SJCRH30 (cell line): ENCODE measurements at places on chromosomes 6 and 20. TPM values are rescaled to one million over a fixed set of nuclear protein-coding genes. Genes with fewer than 3 reads are reported as not detected.

DNA sequence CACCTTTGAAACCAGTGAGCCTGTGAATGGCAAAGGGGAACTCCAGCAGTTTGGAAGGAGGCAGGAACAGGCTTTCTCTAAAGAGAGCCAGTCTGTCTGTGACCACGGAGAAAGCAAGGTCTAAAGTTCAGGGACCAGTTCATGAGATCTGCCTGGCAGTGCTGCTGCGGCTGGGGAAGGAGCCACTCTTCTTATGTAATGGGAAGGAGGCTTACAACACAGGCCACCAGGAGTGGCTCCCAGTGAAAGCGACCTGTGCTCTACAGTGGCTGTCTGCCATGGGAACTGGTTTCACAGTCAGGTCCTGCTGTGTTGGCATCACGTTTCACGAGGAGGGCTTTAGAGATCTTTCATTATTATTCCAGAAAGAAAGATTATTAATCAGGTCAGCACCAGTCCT, 291.9 kb upstream of the PRDM1 start:
- H3K4me3 ChIP-seq: no peak overlapping the region
- H3K27me3 ChIP-seq: no peaks in the 10 kb centered on the region
- no peak for DNase-seq
- H3K27ac ChIP-seq: no peak overlapping the region
- H3K36me3 ChIP-seq: no peaks in the 10 kb centered on the region

DNA sequence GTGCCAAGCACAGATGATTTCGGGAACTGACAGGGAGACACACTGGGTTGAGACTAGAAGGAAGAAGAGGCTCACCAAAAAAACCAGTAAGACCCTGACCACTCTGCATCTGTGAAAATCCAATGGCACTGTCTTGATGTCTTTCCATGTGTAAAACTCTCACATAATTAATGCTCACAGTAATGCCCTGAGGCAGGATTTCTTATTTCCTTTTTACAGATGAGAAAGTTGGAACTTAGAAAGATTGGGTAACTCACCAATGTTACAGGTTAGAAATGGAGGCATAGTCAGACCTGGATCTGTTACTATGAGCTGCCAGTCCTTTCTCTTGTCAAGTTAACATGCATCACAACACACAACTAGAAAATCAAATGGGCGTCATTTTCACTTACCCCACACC, 151.0 kb upstream of the MCHR2 start:
- H3K27me3 ChIP-seq: no peaks in the 10 kb centered on the region
- 0 out of 2 replicates have a peak, but pooled peaks cover 3% of the 10 kb centered on the region for H3K4me1 ChIP-seq
- DNase-seq: no peak

DNA sequence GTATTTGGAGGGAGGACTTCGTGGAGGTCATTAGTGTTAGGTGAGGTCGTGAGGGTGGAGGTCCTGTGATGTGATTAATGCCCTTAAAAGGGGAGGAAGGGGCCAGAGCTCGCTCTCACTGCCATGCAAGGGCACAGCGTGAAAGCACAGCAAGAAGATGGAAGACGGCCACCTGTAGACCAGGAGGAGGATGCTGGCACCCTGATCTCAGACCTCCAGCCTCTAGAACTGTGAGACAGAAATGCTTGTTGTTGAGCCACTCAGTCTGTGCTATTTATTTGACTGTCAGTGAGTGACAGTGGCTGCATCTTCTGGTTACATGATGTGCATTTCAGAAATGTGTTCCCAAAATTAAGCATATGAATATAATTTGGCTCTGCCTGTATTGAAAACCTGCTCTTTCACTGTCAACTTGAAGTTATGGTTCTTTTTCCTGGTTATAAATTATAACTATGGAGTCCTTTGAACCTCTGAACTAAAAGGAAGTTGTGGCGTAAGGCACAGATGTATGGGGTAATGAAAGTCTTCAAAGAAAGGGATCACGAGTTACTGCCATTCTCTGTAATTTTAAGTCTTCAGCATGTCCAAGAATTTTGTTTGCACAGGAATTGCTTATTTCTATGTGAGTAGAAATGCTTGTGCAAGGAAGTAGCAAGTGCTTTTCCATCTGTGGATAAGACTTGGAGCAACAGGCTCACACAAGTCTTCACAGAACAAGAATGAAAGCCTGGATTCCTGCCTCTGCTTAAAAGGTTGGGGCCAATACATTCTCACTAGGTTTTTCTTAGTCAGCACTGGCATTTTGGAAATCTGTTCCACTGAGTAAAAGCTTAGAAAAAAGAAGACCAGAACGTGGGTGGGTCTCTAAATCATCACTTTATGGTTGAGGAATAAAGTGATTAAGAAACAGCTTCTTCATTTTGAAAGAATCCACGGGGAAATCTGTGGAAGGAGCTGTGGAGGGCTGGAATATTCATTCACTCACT, 10.3 kb downstream of the PPP1R14C start:
- peaks cover 8% of the 10 kb centered on the region; the same call in 1 of the 2 replicates for H3K27me3 ChIP-seq
- H3K4me3 ChIP-seq: no peak overlapping the region
- no peaks in the 10 kb centered on the region for H3K36me3 ChIP-seq

DNA sequence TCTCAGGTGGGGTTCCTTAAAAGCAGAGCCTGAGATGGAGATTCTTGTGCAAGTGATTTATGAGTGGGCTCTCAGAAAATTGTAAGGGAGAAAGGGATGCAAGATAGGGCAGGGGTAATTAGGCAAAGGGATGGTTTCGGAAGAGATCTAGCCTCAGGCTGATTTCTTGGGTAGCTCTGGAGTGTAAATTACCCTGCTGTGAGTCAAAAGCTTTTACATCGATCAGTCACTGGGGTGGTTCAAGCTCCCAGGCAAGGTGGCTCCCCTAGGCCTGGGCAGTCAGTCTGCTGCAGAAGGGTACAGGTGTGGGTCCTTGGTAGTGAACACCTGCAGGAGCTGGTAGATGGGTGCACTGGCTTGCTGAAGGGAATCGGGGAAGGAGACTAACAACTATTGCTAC, 11.1 kb upstream of the PM20D2 start:
- H3K36me3 ChIP-seq: no peaks in the 10 kb centered on the region
- no peaks in the 10 kb centered on the region for H3K27me3 ChIP-seq
- H3K27ac ChIP-seq: no peak overlapping the region
- no peak overlapping the region for H3K4me3 ChIP-seq
- DNase-seq: no peak

DNA sequence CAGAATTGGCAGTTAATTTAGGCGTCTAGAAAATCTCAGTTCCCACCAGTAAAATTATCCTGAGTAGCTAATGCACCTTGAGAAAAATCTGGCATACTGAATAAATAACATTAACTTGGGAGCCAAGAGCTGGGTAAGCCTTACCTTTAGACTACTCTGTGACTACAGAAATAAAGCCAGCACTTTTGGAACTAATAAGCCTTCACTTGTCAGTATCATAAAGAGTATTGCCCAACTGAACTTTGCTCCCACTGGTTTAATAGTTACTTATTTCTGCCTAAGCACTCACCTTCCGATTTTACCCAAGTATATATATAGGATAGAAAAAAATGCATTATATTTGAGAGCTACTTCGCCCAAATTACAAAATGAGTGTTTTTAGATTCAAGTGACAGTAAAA, 10.7 kb downstream of the FAM8A1 start:
- no peaks in the 10 kb centered on the region for H3K27me3 ChIP-seq
- H3K36me3 ChIP-seq: peaks cover 12% of the 10 kb centered on the region; the same call in 1 of the 2 replicates
- no peak for DNase-seq
- no peak overlapping the region for H3K4me3 ChIP-seq

DNA sequence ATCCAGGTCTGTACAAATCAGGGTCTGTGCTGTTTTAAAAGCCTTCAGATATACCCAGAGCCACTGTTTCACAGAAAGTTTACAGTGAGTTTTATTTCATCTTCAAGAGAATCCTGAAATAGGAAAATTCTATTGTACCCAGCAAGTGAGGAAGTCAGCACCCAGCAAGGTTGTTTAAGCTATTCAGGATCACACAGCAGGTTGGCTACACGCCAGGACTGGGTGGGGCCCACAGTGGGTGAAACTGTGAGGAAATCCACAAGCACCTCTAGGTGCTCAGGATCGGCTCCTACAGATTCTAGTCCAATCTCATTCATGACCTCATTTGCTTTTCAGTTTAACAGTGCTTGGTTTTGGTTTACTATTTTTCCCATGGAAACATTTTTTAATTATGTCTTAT, 128.9 kb downstream of the SYNDIG1 start:
- H3K27ac ChIP-seq: no peak overlapping the region
- no peak overlapping the region for H3K4me3 ChIP-seq
- no peak for DNase-seq
- H3K27me3 ChIP-seq: no peaks in the 10 kb centered on the region; the same call in 1 of the 2 replicates
- no peaks in the 10 kb centered on the region for H3K36me3 ChIP-seq
- no peaks in the 10 kb centered on the region for H3K4me1 ChIP-seq

DNA sequence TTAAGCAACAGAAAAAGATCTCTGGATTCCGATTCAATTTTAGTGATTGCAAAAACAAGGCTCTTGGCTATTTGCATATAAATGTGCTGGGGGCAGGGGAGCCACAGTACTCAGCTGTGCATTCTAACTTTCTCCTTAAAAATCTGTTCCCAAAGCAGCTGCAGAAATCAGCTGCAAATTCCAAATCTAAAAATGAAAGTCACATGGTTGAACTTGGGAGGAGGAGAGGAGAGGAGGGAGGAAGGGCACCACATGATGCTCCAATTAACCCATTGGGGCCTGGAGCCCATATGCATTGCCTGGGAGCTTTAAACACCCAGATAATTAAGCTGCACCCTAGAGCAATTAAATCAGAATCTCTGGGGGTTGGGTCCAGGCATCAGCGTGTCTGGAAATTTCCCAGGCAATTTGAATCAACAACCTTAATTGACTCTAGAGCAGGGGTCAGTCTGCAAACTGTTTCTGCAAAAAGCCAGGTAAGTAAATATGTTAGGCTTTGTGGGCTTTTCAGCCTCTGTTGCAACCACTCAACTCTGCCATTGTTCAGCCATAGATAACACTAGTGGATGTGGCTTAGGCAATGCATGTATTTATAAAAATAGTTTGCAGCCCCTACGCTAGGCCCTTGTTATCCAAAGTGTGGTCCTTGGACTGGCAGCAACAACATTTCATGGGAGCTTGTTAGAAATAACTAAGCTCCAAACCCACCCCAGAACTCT, 508.1 kb downstream of the KIF16B start:
- H3K36me3 ChIP-seq: no peaks in the 10 kb centered on the region
- H3K4me1 ChIP-seq: no peaks in the 10 kb centered on the region
- DNase-seq: no peak
- H3K27me3 ChIP-seq: no peaks in the 10 kb centered on the region

- no peak for DNase-seq
- H3K4me1 ChIP-seq: no peaks in the 10 kb centered on the region
- H3K27ac ChIP-seq: no peak overlapping the region
- H3K27me3 ChIP-seq: peaks cover 60% of the 10 kb centered on the region
- H3K4me3 ChIP-seq: no peak overlapping the region
Observed at GRCh38 chr20:33277471-33278441, 5.3 kb upstream of the BPIFB1 start.

- H3K27ac ChIP-seq: no peak overlapping the region
- H3K27me3 ChIP-seq: no peaks in the 10 kb centered on the region
- peak; percentile 46 for DNase-seq
- no peak overlapping the region for H3K4me3 ChIP-seq
- H3K36me3 ChIP-seq: no peaks in the 10 kb centered on the region
- peaks cover 29% of the 10 kb centered on the region for H3K4me1 ChIP-seq
Observed at GRCh38 chr6:16316741-16317251, 78.4 kb downstream of the GMPR start.

EDN1 gene
- total RNA-seq: 0.08 and 0.10 TPM in 2 replicates
